Stimulated activated CD4-positive, alpha-beta T cell treated with anti-CD3 and anti-CD28 coated beads, TNF-alpha, amount 100 ng/mL, for 48 hours (primary cell): ENCODE measurements at places on chromosomes 3 and 15.

- no peak for DNase-seq
Measured at GRCh38 chr3:66592016-66592761, 91.4 kb upstream of the LRIG1 start.

- DNase-seq = no peak
Measured at GRCh38 chr3:100042166-100042981, 71.9 kb downstream of the FILIP1L start.

DNA sequence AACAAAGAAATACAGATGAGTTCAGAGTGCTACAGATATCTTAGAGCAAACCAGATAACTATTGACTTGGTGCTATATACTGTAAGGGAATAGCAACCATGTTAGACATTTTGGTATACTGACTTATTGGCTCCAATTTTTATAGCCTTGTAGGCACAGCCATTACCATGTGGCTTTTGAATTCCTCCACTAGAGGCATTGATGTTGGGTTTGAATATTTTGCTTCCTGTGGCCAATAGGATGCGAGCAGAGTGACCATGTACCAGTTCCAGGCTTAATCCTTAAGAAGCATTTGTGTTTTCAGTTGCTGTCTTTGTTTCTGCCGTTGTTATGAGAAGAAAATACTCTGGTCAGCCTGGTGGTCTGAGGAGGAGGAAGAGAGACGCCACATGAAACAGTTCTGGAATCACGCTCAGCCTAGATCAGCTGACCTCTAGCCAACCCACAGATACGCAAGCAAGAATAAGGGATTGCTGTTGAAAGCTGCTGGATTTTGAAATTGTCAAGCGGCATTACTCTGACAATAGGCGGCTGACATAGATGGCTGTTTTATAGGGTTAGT, 109.4 kb upstream of the TNIK start:
- no peak for DNase-seq

DNA sequence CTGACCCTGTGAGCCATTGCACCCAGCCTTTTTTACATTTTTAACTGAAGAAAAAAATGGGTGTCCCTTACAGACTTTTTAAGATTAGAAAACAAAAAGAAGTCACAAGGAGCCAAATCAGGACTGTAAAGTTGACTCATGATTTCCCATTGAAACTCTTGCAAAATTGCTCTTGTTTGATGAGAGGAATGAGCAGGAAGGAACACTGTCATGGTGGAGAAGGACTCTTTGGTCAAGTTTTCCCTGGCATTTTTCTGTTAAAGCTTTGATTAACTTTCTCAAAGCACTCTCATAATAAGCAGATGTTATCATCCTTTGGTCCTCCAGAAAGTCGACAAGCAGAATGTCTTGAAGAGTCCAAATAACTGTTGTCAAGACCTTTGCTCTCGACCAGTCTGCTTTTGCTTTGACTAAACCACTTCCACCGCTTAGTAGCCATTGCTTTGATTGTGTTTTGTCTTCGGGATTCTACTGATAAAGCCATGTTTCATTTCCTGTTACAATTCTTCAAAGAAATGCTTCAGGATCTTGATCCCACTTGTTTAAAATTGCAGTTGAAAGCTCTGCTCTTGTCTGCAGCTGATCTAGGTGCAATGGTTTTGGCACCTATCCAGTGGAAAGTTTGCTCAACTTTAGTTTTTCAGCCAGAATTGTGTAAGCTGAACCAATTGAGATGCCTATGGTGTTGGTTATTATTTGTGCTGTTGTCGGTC, 369.4 kb downstream of the MAGI1 start:
- DNase-seq = no peak

- DNase-seq = no peak
Measured at GRCh38 chr15:66846031-66846430, 144.0 kb downstream of the SMAD6 start.

- DNase-seq = no peak
Measured at GRCh38 chr3:36903119-36903882, 41.6 kb downstream of the TRANK1 start.

- DNase-seq = no peak
Measured at GRCh38 chr3:58672880-58673279, 6.3 kb upstream of the FAM3D start.
